ENCODE measurements at places on chromosomes 13 and 19. TPM values are rescaled to one million over a fixed set of nuclear protein-coding genes. Genes with fewer than 3 reads are reported as not detected.

Gene CHAF1A
- 3.9 TPM for total RNA-seq

Gene FSD1
- total RNA-seq, result 1.9 TPM

Gene KLK2
- total RNA-seq, result not detected

Gene CLEC17A
- total RNA-seq, result not detected

Gene EPS8L1
- 92.1 TPM for total RNA-seq

Gene SMAD9
- 0.24 TPM for total RNA-seq

Gene URAD
- not detected for total RNA-seq

Gene TICAM1
- total RNA-seq, result 4.3 TPM

Gene CBY2
- total RNA-seq, result not detected

Gene SHISA7
- total RNA-seq, result not detected

Gene IGFL4
- not detected for total RNA-seq

Gene ADM5
- total RNA-seq, result 0.72 TPM

Gene ZNF681
- total RNA-seq, result 0.85 TPM

Gene SLC25A30
- 32.5 TPM for total RNA-seq

Gene SUCLA2
- total RNA-seq, result 44.6 TPM

Gene SULT2B1
- total RNA-seq, result 4.3 TPM

Gene CEACAM16
- not detected for total RNA-seq

Gene FBN3
- not detected for total RNA-seq

Gene POU2F2
- total RNA-seq, result 0.21 TPM

Gene CYP2A6
- not detected for total RNA-seq

Gene LIG4
- 7.7 TPM for total RNA-seq

Gene HRC
- total RNA-seq, result not detected

Gene ZNF582
- 7.2 TPM for total RNA-seq

Gene MISP
- total RNA-seq, result 76.4 TPM

Gene LYPD5
- 1.5 TPM for total RNA-seq

Gene IGFL3
- total RNA-seq, result not detected

Gene CEACAM19
- total RNA-seq, result 1.7 TPM

Gene AKAP8L
- 44.8 TPM for total RNA-seq

Gene ALOX5AP
- 1.2 TPM for total RNA-seq

Gene SIGLEC6
- total RNA-seq, result not detected

Gene PLVAP
- not detected for total RNA-seq

Gene LYL1
- 0.72 TPM for total RNA-seq

Gene KLC3
- total RNA-seq, result 82.5 TPM

Gene SYCN
- total RNA-seq, result not detected

Gene FAM216B
- not detected for total RNA-seq

Gene TMEM238
- total RNA-seq, result 24.3 TPM

Gene HNRNPA1L2
- total RNA-seq, result 2.4 TPM

Gene SPART
- 48.2 TPM for total RNA-seq

Gene NKPD1
- 0.96 TPM for total RNA-seq

Gene CEBPA
- 16.1 TPM for total RNA-seq

Gene ZNF211
- 11.9 TPM for total RNA-seq
